ENCODE measurements at places on chromosomes 7 and 10.
A peak's percentile ranks its signal among the peaks of the same experiment; 100 is the strongest.

- no peak for DNase-seq
Measured at GRCh38 chr7:145665499-145666258, 450.9 kb upstream of the CNTNAP2 start.

- no peak for DNase-seq
Measured at GRCh38 chr7:128767475-128768110, 8.0 kb downstream of the OPN1SW start.

DNA sequence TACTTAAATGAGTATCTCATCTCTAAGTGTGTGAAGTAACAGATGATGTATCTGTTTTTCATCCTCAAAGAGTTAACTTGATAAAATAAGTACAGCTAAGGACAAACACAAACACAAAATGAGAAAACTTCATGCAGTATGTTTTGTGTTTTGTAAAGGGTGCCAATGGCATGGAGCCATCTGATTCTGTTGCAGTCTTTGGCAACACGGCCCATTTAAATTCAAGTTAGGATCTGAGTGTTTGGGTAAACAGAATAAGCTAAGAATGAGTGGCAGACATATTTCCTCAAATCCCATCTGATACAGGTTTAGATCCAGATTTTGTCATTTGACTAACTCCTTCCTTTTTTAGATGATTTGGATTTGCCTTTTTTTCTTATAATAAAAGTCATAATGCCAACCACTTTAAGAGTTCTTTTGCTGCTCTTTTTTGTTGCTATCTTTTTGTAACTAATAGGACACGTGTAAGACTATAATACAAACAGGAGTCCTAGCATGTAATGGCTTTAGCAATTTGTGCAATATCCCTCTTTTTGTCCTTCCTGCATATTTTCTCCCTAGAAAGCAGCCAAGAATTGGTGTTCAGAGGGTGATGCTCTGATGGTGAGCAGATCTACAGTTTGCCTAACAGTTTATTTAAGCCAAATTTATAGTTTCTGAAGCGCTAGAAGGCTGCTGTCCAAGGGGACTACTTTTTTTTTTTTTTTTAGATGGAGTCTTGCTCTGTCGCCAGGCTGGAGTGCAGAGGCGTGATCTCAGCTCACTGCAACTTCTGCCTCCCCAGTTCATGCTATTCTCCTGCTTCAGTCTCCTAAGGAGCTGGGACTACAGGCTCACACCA lies 18.9 kb upstream of the ACTA2 start:
- no peak for DNase-seq

- DNase-seq = no peak
Measured at GRCh38 chr10:35372329-35372728, 36.0 kb downstream of the CCNY start.

DNA sequence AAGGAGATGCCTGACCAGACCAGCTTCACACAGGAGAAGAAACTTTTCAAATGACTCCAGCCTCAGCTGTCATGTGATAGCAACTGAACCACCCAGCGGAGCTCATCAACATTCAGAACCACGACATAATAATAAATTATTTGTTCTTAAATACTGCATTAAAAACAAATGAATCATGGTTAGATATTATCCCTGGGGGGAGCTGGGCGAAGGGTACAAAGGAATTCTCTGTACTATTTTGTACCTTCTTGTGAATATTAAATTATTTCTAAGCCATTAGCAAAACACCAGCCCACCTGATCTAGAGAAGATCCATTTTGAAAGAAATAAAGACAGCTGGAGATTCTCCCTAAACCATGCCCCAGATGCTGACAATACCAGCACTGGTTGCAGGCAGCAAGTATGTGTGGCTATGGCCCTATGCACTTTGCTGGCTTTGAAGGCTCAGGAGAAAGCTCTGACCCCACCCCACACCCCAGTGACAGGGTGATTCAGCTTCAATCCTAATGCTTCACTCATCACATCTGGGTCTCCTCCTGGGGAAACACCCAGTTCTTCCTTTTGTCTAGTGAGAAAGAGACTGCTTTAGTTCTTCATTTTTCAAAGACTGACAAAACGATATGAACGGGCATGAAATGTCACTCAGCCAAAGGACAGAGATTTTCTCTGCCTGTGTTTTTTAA lies 45.5 kb upstream of the NKX2-3 start:
- DNase-seq = no peak

DNA sequence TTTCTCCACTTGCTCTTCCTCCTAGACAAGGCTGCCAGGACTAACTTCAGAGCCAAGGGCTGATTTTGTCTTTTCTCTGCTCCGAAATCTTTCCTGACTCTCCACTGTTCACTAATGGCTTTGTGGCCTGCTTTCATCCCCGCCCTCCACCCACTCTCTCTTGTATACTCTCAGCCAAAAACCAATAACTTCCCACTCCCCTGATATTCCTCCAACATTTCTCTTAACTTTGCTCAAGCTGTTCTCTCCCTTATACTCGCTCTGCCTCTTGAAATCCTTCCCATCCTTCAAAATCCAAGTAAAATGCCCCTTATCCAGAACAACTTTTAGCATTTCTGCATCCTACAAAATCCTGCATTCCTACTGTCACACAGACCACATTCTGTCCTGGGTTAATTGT lies 214.8 kb downstream of the PHTF2 start:
- DNase-seq = no peak

DNA sequence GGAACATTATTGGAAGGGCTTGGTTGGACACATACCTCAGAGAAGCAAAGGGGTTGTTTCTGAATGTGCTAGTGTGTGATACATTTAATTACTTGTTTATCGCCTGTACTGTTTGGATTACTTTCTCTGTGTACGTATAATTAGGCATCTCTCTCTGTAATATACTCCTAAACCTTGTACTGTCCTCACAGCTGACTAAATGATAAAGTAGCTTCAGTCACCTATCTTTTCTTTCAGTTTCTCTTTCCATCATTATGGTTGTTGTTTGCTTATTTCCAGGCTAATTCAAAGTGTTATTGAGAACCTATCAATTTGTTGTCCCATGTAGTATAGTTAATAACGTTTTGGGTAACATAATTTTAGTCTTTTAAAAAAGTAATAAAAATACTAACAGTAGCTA lies 34.0 kb downstream of the MXI1 start:
- DNase-seq = no peak

- no peak for DNase-seq
Measured at GRCh38 chr7:103142494-103142893, 6.4 kb downstream of the NAPEPLD start.

- DNase-seq = no peak
Measured at GRCh38 chr10:119166118-119166500, 595 bp upstream of the SFXN4 start.

DNA sequence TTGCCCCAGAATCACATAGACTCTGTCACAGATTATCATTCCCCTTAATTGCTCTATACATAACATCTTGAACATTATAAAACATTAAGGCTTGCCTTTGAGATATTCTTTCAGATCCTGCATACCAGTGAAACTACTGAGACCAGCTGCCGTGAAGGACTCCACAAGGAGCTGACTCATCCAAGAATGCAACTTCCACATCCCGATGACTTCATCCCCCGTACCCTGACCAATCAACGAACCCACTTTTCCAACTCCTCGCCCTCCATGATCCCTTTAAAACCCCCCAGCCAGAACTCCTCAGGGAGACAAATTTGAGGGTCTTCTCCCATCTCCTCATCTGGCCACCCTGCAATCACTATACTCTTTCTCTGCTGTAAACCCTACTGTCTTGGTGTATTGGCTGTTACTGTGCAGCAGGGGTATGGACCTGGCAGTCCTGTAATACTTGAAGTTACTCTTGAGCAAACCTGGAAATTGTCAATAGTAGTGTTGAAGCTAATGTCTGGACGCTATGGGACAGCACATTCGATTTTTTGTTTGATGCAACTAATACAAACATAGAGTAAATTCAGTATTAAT lies 49.8 kb downstream of the HTR5A start:
- DNase-seq = no peak

GRCh38 chr10:4506095-4506494 lies 319.9 kb upstream of the AKR1E2 start:
- no peak for DNase-seq

- no peak for DNase-seq
Measured at GRCh38 chr7:106126170-106126938, 14.2 kb upstream of the SYPL1 start.

GRCh38 chr10:98886686-98887085 lies 349.0 kb downstream of the HPSE2 start:
- DNase-seq = no peak

GRCh38 chr10:119734396-119735332 lies 8.8 kb downstream of the INPP5F start:
- DNase-seq = no peak

GRCh38 chr7:2821842-2822507 lies 22.1 kb downstream of the GNA12 start:
- no peak for DNase-seq

- peak; percentile 15 for DNase-seq
Measured at GRCh38 chr10:132616170-132616995, 78.8 kb downstream of the INPP5A start.
